Calu3 (cell line): ENCODE measurements at places on chromosomes 11 and 22. TPM values are rescaled to one million over a fixed set of nuclear protein-coding genes. Genes with fewer than 3 reads are reported as not detected.

Gene MLC1
- total RNA-seq = not detected in 2 replicates

- no peak for DNase-seq
Observed at GRCh38 chr22:20094197-20094807, 14.3 kb downstream of the DGCR8 start.

Gene LRRC4C
- total RNA-seq = not detected in 2 replicates

Gene SLC22A6
- not detected in 2 replicates for total RNA-seq

DNA sequence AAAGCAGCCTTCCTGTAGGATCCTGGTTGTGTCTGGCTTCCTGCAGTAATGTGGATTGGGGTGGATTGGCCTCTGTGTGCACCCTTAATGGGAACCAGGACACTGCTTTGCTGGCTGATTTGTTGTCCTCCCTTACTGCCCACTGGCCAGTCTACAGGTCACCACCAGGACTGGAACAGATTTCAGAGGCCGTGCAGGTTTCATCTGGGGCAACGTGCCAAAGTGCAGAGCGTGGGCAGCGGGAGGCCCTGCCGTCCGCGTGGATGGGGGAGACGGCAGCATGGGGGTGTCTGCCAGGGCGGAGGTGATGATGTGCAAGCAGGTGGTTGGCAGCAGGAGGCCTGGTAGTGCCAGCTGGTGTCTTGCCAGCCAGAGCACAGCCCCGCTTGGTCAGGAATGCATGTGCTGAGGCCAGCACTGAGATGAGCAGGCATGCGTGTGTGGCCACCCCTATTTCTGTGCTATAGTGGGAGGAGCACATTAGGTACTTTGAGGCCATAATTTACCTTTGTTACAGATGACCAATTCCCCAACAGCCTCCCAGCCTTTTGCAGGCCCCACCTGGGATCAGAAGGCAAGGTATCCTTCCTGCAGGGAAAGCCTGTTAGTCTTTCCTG lies 24.3 kb downstream of the BCR start:
- DNase-seq = no peak

Gene KRTAP5-1
- not detected in 2 replicates for total RNA-seq

- DNase-seq = no peak
Observed at GRCh38 chr22:38302906-38303305, 14.3 kb downstream of the CSNK1E start.

DNA sequence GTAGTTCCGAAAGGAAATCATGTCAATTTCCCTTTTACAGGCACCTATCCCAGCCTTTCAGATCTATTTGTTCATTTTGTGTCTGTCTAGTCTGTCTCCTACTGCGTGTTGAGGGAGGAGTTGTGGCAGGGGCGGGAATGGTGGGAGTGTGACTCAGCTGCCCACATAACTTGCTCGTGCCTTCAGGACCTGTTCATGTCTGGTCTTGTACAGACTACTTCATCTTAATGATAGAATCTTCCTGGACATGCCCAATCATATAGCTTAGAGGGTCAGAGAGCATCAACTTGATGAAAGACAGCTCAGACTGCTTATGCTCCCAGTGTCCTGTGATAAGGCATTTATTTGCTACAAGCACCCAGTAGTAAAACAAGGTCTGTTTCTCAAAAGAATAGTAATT lies 61.0 kb upstream of the BIRC3 start:
- no peak for DNase-seq

DNA sequence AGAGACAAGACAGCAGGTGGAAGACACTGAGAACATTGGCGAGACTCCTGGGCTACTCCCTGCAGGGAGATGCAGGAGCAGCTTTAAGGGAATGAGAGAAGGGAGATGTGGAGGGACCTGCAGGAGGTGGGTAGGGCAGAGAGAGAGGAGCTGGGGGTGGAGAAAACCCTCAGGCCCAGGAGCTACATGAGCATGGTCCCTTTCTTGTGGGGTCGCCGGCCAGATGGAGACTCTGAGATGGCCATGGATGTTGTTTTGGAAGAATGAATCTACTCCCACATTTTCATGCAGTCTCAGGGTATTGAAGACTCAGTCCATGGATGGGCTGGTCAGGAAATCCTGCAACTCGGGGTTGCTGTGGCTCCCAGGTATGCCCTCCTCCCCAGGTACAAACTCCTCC lies 1381.9 kb downstream of the TBC1D22A start:
- no peak for DNase-seq

Gene APOL4
- 1.5 and 4.3 TPM in 2 replicates for total RNA-seq

GRCh38 chr22:27850000-27850521 lies 48.5 kb upstream of the MN1 start:
- no peak for DNase-seq

DNA sequence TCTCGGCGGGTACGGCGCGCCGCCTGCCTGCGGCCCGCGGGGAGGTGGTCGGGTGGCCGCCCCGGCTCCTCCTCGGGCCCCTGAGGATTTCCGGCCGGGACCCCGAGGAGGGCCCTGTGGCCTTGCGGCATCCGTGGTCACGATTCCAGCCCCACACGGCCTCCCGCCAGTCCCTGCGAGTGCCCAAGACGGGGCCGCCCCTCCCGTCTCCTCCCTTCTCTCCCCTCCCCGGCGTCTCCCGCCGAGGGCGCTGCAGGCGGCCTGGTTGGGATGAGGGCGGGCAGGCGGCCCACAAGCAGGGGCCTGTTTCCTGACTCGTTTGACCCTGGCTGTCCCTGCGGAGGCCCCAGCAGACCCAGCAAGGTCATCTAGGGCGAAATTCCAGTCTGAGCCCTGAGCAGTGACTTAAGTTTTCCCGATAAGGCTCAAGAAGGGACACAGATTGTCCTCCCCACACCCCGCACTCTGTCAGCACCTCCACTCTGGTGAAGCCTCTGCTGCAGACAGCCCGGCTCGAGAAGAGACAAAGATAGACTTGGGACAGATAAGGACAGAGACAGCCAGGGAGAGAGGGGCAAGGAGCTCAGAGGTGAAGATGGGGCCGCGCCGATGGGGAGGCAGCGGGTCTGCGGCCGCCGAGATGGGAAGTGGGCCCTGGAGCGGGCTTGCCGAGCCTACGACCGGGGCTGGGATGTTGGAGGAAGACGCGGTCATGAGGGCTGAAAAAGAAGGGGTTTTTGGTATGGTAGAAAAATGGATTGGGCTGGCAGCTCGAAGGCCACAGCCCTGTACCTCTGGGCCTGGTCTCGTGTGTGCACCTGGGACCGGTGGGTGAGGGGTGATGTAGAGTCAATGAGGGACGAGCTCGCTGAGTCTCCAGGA lies 95.0 kb downstream of the SWAP70 start:
- peak; percentile 63 for DNase-seq

Gene CARD18
- not detected in 2 replicates for total RNA-seq

DNA sequence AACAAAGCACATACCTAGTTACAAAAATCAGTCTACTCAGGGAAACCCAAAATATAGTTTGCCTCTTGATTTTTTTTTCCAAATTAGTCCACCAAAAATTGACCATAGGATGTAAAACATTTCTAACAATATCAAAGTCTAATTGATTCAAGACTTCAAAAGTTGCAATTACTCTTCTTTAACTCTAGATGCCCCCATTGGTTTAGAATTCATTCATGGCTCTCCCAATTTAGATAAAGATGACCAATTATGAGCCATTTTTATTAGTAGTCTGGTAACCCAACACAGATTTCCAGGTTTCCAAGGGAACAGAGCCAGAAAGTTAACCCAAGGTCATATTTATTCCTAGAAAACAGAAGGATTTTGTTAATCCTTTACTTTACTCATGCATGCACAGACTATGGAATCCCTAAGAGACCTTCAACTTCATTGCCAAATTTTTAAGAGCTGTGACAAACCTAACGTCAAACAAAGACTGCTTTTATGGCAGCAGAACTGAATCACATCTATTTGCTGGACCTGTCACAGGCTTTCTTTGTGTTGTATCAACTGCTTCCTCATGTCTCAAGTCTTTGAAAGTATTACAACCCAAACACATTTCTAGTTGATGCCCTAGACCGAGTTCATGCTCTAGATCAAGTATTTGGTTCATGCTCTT lies 55.3 kb downstream of the C22orf42 start:
- no peak for DNase-seq

DNA sequence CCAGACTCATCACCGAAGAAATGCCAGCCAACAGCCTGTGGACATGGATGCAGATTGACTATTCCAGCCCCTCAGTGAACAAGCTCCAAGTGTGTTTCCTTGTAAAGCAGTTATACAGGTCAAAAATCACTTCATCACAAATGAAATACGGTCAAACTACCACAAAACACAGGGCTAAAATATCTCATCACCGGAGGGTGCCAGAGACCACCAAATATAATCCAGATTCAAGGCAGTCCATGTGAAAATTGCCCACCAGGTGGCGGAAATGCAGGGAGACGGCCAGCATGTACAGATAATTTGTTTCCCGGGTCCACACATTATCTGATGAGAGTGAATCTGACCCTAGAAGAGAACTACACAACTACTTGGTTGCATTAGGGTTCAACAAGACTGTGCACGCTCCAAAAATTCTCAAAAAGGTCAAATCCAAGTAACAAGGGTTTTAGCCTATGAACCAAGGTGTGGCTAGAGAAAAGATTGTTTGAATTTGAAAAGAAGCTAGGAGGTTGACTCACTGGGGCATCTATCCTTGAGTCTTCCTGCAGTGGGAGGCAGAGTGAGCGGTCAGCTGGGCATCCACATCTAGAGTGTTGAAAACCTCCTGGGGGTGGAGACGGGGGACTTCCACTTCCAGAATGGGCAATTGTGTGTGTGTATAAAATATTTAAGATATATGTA lies 71.7 kb downstream of the IGLL5 start:
- DNase-seq = peak; percentile 83

DNA sequence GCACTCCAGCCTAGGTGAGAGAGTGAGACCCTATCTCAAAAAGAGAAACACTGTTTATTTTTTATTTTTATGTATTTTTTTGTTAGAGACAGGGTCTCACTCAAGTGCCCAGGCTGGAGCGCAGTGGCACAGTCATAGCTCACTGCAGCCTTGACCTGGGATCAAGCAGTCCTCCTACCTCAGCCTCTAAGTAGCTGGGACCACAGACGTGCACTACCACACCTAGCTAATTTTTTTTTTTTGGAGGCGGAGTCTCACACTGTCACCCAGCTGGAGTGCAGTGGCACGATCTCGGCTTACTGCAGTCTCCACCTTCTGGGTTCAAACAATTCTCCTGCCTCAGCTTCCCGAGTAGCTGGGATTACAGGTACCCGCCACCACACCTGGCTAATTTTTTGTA lies 6.4 kb downstream of the RBX1 start:
- DNase-seq = no peak

DNA sequence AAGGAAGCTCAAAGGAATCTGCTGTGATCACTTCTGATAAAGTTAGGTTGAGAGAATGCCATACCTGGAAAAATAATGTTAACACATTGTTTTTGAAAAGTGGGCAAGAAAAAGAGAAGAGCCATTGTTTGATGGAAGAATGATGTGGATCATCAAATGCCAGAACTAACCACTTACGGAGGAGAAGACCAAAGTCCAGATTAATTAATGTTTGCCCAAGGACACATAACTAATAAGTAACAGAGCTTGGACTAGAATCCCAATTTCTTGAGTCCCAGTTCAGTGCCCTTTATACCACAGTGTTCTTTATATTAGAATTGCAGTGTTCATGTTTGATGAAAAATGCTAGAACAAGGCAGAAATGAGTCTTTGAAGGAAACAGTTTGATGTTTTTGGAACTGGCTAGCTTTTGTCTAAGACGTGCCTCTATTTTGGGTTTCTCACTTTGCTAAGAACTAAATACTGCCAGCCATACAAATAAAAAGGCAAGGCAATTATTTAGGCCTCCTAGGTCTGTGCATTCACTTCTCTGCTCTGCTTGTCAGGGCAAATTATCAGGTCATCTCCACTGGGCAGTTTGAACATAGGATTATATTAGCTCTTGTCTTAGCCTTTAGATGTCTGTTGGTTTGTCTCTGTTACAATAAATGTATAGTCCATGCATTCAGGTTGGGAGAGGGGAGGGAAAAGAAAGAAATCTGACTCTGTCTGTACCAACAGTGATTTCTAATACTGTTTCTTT lies 72.3 kb downstream of the TRIM44 start:
- no peak for DNase-seq

- no peak for DNase-seq
Observed at GRCh38 chr11:95922536-95923438, 1.1 kb downstream of the MTMR2 start.

DNA sequence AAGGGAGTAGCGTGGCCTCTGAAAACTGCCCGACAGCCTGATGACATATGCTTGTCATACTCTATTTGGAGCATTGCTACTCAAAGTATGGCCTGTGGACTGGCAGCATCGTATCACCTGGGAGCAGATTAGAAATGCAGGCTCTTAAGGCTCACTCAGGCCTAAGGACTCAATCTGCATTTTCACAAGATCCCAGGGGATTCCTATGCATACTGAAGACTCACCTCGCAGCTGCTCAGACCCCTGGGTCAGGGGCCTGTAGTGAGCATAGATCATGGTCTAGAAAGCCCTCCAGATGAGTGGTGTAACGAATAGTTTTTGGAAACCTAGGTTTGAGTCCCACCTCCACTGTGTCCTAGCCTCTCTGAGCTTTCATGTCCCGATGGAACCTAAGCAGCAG lies 126.3 kb downstream of the FEZ1 start:
- DNase-seq = no peak

Gene ART1
- total RNA-seq = not detected in 2 replicates

Gene MS4A7
- not detected in 2 replicates for total RNA-seq

- no peak for DNase-seq
Observed at GRCh38 chr22:20928573-20928967, 11.4 kb downstream of the CRKL start.

Gene TEAD1
- 99.0 and 104 TPM in 2 replicates for total RNA-seq

Gene EHBP1L1
- 73.7 and 81.0 TPM in 2 replicates for total RNA-seq
